ENCODE measurements at places on chromosomes 1 and 21. TPM values are rescaled to one million over a fixed set of nuclear protein-coding genes. Genes with fewer than 3 reads are reported as not detected.

DNA sequence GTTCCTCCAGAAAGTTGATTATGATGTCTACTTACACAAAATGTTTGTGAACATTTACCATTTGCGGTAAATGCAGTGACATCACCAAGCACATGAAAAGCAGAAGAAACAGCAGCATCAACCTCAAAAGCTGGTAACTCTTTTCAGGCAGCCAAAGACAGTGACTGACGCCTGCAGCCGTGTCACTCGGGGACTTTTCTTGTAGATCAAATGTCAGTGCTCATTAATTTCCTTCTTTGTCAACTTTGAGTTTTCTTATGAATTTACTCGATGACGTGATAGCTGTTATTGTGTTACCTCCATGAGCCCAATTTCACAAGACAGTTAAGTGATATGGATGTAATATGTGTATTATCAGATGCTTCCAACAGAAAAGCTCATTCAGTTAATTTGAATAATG, 92.5 kb downstream of the RIPK4 start:
- no peak overlapping the region for H3K27ac ChIP-seq
- H3K36me3 ChIP-seq = no peaks in the 10 kb centered on the region
- H3K4me1 ChIP-seq = peaks cover 9% of the 10 kb centered on the region
- H3K4me3 ChIP-seq = no peak overlapping the region

TMEM82 gene
- not detected for total RNA-seq

GRCh38 chr1:26389604-26390247, 17.2 kb upstream of the ZNF683 start:
- no peaks in the 10 kb centered on the region for H3K36me3 ChIP-seq
- H3K27ac ChIP-seq = no peak overlapping the region
- H3K4me3 ChIP-seq = no peak overlapping the region
- no peak for DNase-seq

ZNF697 gene
- total RNA-seq = 0.05 TPM

- no peak overlapping the region for H3K27ac ChIP-seq
- no peak for DNase-seq
- peaks cover 17% of the 10 kb centered on the region for H3K4me1 ChIP-seq
- H3K4me3 ChIP-seq = no peak overlapping the region
Observed at GRCh38 chr1:224113005-224113404, 906 bp upstream of the FBXO28 start.

GRCh38 chr1:226479474-226479873, 69.1 kb upstream of the STUM start:
- no peak overlapping the region for H3K4me3 ChIP-seq
- no peaks in the 10 kb centered on the region for H3K36me3 ChIP-seq

DNA sequence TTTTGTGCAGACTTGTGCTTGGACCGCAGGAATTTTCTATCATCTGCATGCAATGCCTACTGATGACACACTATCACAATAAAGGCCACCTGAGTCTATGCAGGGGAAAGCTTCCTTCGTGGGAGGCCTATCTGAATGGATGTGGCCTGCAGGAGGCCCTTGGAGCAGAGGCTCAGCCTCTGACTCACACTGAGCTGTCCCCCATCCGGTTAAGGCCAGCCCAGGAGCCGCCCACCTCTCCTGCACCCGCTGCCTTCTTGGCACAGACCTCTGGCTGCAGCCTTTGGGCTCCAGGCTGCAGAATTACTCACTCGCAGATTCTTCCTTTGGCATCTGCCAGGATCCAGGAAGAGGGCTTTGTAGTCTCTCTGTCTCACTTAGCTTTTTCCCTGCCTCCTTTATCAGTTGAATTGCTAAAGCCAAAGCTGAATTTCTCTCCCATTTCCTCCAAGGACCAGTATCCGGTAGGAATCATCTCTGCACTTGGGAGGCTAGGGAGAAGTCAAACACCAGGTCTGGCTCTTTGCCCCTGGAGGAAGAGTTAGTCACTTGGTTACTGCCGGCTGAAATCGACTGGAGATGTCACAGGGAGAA, 65.1 kb upstream of the JUN start:
- no peak for DNase-seq
- H3K27ac ChIP-seq = no peak overlapping the region
- no peaks in the 10 kb centered on the region for H3K36me3 ChIP-seq
- H3K4me1 ChIP-seq = no peaks in the 10 kb centered on the region

DNA sequence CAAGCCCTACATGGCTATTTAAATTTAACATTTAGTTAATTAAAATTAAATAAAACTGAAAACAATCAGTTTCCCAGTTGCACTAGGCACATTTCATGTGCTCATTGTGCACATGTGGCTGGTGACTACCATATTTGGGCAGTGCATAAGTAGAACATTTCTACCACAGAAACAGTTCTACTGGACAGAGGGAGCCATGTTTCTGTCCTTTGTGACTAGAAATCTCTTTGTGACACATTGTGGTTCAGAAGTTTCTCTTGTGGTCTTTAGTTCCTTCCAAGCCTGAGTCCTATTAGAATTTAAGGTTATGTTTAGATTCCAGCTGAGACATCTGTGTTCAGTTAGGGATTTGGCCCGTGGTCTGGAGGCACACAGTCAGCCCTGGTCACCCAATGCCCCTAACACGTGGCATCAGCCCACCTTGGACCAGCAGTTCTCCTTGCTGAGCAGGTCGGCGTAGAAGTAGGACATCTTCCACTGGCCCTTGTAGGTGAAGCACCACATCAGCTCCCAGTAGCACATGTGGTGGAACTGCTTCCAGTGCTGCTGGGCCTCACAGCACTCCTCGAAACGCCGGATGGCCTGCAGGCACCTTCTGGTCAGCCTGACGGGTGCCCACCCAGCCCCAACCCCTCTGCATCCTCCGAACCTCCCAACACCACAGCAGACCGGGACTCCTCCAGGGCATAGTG, 29.1 kb downstream of the TTC39A start:
- no peak overlapping the region for H3K27ac ChIP-seq
- H3K4me3 ChIP-seq = no peak overlapping the region
- no peaks in the 10 kb centered on the region for H3K27me3 ChIP-seq
- H3K4me1 ChIP-seq = peaks cover 11% of the 10 kb centered on the region

GBP2 gene
- total RNA-seq = 87.6 TPM

GRCh38 chr1:121558514-121558913, 373.7 kb downstream of the SRGAP2C start:
- H3K4me3 ChIP-seq = no peak overlapping the region
- no peaks in the 10 kb centered on the region for H3K36me3 ChIP-seq
- H3K4me1 ChIP-seq = peaks cover 6% of the 10 kb centered on the region
- DNase-seq = no peak

DNAJC28 gene
- total RNA-seq = not detected

DNA sequence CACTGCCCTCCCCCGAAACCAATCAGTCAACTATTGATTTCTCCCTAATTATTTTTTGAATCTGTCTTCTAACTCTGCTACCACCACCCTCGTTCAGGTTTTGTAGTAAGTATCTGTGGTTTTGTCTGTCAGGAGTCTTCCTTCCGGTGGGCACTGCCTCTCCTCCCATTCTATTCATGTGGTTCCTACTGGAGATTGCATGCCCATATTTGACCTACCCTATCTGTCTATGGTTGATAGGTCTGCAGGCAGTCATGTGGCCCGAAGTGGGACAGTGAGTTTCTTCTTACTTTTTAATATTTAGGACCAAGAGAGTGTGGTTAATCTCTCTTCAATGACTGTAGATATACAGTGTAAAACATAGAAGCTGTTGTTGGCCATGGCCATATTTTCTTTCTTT, 17.8 kb upstream of the MAST2 start:
- H3K27me3 ChIP-seq = no peaks in the 10 kb centered on the region
- H3K4me1 ChIP-seq = peaks cover 21% of the 10 kb centered on the region
- peak overlapping the region; percentile 34 for H3K4me3 ChIP-seq

COL11A1 gene
- total RNA-seq = not detected

GRCh38 chr1:26050248-26050640, 4.3 kb upstream of the SLC30A2 start:
- H3K4me1 ChIP-seq = peaks cover 2% of the 10 kb centered on the region
- peaks cover 44% of the 10 kb centered on the region for H3K27me3 ChIP-seq
- DNase-seq = no peak
- no peak overlapping the region for H3K27ac ChIP-seq
- no peak overlapping the region for H3K4me3 ChIP-seq
- H3K36me3 ChIP-seq = no peaks in the 10 kb centered on the region

DNA sequence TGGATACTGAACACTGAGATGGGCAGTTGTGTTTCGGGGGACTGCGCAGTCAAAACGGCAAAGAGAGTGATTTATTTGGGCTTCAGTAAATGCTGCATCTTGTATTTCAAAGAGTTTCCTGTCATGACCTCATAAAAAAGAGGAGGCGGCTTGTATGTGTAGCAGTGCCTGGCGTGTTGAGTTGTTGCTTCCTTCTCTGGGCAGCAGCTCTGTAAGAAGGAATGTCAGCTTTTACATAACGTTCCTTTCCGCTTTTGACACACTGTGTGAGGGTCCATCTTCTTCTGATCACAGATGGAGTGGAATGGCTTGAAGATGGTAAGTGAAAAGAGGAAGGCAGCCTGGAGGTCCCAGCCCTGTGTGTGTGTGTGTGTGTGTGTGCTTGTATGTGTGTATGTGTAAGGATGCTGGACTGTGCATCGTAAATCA, 941 bp downstream of the ELAVL4 start:
- no peaks in the 10 kb centered on the region for H3K36me3 ChIP-seq
- H3K4me1 ChIP-seq = peaks cover 4% of the 10 kb centered on the region
- peaks cover 57% of the 10 kb centered on the region for H3K27me3 ChIP-seq
- H3K4me3 ChIP-seq = peak overlapping the region; percentile 9
- DNase-seq = no peak

DNA sequence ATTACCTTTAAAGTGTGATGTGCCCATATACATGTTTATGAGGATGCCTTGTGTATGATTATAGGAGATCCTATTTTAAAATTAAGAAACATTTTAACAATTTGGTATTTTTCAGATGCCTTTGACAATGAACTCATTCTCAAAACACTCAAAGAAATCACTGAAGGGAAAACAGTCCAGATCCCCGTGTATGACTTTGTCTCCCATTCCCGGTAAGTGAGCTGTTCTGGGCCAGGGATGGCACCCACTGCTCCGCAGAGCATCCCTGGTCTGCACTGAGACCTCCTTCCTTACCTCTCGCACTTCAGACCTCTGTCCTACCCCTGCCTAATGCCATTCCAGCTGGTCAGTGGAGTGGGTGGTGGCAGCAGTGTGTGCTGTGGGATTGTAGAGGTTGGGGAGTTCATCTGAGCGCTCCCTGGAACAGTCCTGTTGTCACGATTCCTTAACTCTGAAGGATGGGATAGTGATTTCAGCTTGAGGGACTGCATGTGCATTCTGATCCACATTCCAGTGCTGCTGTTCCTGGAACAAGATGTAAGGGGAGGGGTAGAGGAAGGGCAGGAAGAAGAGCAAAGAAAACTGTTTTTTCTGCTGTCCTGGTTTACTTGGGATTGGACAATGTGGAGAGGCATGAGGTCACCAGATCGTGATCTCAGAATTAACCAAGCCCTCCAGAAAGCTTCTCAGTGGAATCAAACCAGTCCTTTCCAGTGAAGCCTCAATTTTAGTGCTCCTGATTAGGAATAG, 63.9 kb downstream of the UCK2 start:
- no peaks in the 10 kb centered on the region for H3K27me3 ChIP-seq
- H3K4me1 ChIP-seq = no peaks in the 10 kb centered on the region
- H3K27ac ChIP-seq = no peak overlapping the region
- H3K36me3 ChIP-seq = no peaks in the 10 kb centered on the region
- no peak for DNase-seq

ABCG1 gene
- total RNA-seq = 116 TPM

OR6Y1 gene
- not detected for total RNA-seq

DNA sequence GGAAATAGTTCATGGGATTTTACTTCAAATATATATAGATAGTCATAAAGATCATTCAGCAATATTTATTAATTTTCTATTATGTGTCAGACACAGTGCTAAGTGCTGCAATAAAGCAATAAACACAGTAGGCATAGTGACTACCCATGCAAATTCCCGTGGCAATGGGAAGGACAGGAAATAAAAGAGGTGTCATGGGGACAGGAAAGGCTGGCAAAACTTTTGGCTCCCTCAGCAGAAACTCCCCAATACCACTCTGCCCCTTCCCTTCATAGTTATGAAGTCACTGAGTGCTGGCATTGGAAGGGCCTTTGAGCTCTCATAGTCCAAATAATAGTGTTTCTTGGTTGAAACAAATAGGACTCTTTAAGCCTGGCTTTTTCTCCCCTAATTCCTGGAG, 104.4 kb upstream of the DPT start:
- DNase-seq = no peak
- no peak overlapping the region for H3K27ac ChIP-seq
- peaks cover 4% of the 10 kb centered on the region for H3K4me1 ChIP-seq
- H3K27me3 ChIP-seq = no peaks in the 10 kb centered on the region
- no peak overlapping the region for H3K4me3 ChIP-seq

PCBP3 gene
- 3.4 TPM for total RNA-seq

HSF2BP gene
- total RNA-seq = 0.59 TPM

GRCh38 chr1:21295002-21295401, 4.7 kb upstream of the ECE1 start:
- peaks cover 3% of the 10 kb centered on the region for H3K36me3 ChIP-seq
- DNase-seq = peak; percentile 83
- H3K4me3 ChIP-seq = peak overlapping the region; percentile 61
- H3K4me1 ChIP-seq = peaks cover 97% of the 10 kb centered on the region
- H3K27me3 ChIP-seq = no peaks in the 10 kb centered on the region

TRAPPC10 gene
- 101 TPM for total RNA-seq

DNA sequence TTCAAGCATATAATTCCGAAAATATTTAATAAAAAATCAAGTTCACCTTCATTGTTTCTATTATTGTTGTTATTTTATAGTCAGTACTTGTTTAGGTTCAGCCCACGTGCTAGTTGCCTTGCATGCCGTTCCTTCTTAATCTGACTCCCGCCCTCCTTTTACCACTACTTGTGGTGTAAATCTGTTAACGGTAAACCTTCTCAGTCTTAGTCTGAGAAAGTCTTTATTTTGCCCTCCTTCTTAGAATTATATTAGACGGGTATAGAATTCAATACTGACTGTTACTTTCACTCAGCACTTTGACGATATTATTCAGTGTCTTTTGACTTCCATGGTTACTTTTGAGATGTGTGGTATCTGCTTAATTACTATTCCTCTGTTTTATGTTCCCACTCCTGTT, 104.8 kb downstream of the RGL1 start:
- no peaks in the 10 kb centered on the region for H3K27me3 ChIP-seq
- no peaks in the 10 kb centered on the region for H3K4me1 ChIP-seq
- DNase-seq = no peak
- peaks cover 6% of the 10 kb centered on the region for H3K36me3 ChIP-seq
- H3K27ac ChIP-seq = no peak overlapping the region
- H3K4me3 ChIP-seq = no peak overlapping the region

RXFP4 gene
- not detected for total RNA-seq

DNA sequence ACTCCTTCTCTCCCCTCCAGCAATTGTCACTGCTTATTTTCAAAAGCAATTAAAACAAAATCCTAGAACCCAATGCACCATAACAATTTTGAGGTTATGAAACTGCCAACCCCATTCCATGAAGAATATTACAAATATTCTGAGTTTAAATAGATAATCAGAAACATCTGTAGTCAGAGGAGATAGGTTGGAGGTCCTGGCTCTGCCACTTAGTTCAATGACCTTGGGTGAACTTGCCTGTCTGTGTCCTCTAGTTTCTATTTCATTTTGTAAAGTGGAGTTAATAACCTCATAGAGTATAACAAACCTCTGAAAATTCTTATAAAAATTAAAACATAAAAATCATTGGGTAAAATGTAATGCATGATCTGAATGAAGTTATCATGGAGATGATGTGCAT, 164.6 kb downstream of the KCTD3 start:
- DNase-seq = no peak
- no peak overlapping the region for H3K27ac ChIP-seq
- no peaks in the 10 kb centered on the region for H3K4me1 ChIP-seq
- no peak overlapping the region for H3K4me3 ChIP-seq
- no peaks in the 10 kb centered on the region for H3K27me3 ChIP-seq

CNTN2 gene
- not detected for total RNA-seq
